Activated CD8-positive, alpha-beta memory T cell treated with anti-CD3 and anti-CD28 coated beads for 4 hours (primary cell): ENCODE measurements at places on chromosomes 13 and 19.

DNA sequence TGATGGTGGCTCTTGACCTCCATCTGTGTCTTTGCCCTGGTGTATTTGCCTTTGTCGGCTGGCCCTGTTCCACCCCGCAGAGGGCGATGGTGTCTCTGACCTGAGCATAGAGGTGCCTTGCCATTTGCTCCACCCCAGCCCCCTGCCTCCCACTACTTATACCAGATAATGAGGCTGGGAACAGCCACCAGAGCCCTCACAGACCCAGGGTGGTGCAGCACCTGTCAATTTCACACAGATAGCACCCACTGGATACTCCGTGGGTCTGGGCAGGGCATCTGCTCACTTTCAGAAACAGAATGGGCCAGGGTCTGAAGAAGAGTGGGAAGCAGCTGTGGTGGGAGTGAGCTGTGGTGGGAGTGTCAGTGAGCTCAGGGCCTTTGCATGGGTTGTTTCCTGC is 4.1 kb downstream of the ZNF536 start:
- DNase-seq = no peak

DNA sequence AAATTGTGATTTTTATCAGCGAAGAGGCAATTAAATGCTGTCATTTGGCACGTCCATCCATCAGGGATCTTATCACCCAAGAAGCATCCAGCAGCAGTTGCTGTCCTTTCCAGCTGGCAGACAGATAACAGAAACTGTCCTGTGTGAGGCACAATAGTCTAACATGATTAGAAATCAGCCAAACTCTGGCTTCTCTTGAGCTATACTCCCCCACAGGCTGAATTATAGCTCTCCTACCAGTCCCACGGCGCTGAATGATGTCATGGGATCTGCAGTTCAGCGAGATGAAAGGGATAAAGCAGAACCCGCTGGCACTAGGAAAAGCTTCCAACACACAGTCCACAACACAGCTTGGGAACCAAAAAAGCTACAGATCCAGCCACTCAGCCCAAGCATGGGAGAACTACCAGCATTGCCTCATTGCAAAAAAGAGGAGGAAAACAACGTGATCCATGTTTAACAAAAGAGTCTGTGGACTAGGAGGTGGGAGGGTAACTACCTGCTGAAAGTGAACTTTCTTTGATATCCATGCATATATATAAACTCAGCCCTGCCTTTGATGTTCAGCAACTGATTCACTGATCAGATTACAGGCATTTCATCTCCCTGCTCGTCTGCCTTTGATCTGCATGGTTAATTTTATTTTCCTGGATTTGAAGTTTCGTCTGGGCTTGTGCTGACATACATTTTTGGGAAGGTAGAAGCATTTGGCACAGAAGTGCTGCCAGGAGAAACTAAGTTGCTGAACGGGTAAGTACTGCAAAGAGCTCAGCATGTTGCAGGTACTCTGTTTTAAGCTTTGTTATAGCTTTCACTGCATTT is at the start of gene TNFRSF19:
Gene TNFRSF19, plus strand, starts transcription at position 314 of the 822 bp plus-strand sequence. CDS start 19,772 bp downstream, outside the sequence.
- no peak for DNase-seq

DNA sequence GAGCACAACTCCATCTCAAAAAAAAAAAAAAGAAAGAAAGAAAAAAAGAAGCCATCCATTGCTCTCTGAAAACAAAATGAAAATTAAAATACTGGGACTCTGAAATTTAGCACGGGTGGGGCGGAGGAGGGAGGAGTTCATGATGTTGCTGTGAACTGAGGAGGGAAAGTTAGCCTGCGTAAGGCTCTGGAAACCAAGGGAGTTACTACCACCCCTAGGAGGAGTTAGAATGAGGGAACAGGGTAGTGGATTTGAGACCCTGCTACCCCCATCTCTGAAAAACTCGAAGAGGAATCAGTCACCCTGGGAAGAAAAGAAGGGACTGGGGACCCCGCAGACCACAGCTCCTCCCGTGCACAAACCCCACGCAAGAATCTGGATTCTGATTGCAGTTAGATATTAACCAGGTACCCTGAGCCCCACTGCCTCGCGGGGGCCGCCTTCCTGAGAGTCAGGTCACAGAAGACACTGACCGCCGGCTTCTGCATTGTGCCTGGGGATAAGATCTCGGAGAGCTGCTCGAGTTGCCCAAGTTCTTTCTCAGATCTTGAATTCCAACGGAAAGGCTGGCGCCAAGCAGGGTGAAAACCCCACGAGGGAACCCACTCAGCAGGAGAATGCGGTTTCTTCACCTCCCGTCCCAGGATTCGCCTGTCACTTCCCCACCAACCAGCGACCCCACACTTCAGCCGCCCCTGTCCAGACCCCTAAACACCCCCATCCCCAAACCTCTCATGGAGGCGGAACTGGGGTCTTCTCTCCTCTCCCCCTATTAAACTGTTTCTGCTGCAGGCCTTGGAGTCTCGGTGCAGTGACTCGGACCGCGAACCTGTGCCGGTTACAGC is 870 bp downstream of the ZNF442 start:
- DNase-seq = no peak

GRCh38 chr13:105641121-105641520 is 894.3 kb downstream of the EFNB2 start:
- DNase-seq = no peak

DNA sequence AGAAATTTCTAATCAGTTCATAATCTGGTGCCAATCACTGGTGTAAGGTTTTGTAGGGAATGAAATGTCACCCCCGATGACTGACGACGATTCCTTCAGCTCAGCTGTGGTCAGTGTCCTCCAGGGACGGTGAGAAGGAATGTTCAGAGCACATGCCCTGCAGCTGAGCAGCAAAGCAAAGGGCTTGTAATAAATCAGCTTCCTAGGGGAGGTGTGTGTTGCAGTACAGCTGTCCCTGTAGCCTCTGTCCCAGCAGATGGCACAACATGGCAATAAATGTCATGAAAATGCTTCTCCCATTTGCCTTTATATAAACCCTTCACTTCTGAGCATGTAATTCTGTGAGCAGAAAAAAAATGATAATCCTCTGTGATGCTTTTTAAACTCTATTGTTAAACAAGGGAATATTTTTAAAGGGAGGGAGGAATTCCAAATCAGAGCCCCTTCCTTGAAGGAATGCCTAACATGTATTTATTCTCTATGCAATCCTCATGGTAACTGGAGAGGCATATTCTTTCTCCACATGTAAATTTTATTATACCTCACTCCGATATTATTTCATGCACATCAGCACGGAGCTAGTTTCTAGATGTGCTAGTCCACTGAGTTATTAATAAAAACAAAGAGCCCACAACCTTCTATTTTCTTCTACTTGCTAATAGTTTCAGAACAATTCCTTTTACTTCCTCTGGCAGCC is 102.5 kb downstream of the FAM216B start:
- DNase-seq = no peak

- DNase-seq = no peak
These were observed 56.4 kb upstream of the STARD13 start for GRCh38 chr13:33341861-33342452.

- DNase-seq = no peak
These were observed 56.4 kb downstream of the ZDHHC20 start for GRCh38 chr13:21402586-21403307.

DNA sequence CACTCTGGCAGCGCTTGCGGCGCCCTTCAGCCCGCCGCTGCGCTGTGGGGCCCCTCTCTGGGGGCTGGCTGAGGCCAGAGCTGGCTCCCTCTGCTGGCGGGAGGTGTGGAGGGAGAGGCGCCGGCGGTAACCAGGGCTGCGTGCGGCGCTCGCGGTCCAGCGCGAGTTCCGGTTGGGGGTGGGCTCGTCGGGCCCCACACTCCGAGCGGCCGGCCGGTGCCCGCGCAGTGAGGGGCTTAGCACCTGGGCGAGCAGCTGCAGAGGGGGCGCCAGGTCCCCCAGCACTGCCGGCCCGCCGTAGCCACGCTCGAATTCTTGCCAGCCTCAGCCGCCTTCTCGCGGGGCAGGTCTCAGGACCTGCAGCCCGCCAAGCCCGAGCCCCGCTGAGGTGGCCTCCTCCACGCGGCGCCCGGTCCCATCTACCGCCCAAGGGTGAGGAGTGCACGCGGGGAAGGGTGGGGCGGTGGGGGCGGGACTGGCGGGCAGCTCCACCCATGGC is 879.0 kb upstream of the SLITRK5 start:
- no peak for DNase-seq

- no peak for DNase-seq
These were observed 58.7 kb upstream of the PABPC3 start for GRCh38 chr13:25037057-25037813.

GRCh38 chr13:111210091-111210490 is 95.0 kb downstream of the ARHGEF7 start:
- no peak for DNase-seq

GRCh38 chr19:45854167-45854778 is 8.7 kb downstream of the SYMPK start:
- no peak for DNase-seq

- DNase-seq = no peak
These were observed 4.9 kb upstream of the ERCC1 start for GRCh38 chr19:45428384-45429231.

DNA sequence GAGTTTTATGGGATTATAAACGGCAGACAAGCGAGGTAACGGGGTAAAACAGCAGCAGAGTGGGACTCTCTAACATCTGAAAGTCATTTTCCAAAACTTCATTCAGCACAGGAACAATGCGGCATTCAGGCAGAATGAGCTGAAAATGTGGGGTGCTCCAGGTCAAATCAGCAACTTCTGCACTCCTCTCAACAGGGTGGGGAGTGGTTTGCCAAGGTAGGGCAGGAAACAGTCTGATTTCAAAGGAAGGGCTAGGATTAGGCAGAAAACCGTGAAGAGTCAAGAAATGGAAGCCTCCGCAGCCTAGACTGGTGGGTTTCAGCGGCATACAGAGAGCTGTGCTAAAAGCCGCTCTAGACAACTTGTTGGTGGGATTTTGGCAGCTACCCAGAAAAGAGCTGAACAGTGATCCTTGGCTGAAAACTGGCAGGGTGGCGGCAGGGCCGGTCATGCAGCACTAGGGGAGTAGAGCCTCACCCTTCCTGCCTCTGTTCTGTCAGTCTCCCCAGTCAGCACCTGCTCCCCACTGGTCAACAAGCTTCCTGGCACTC is 154.2 kb upstream of the KLF12 start:
- no peak for DNase-seq

DNA sequence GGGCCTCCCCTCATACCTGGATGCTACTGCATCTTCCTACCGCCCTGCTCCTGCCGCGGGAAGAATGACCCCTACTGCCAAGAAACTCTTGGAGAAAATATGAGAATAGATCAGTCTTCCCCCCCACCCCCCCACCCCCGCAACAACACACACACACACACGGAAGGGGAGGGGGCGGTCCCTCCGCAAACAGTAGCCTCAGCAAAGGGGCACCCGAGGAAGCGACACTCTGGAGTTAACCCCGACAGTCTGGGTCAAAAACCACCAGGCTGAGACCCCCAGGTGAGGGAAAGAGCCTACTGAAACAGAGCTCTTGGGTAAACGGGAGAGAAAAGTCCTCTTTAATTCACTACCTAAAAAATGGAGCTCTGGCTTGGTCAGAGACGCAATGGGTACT is 1.2 kb downstream of the MED26 start:
- no peak for DNase-seq

GRCh38 chr13:23203516-23203915 is 22.7 kb downstream of the SGCG start:
- DNase-seq = no peak

GRCh38 chr13:63433546-63434150 is 2018.0 kb upstream of the PCDH20 start:
- no peak for DNase-seq

DNA sequence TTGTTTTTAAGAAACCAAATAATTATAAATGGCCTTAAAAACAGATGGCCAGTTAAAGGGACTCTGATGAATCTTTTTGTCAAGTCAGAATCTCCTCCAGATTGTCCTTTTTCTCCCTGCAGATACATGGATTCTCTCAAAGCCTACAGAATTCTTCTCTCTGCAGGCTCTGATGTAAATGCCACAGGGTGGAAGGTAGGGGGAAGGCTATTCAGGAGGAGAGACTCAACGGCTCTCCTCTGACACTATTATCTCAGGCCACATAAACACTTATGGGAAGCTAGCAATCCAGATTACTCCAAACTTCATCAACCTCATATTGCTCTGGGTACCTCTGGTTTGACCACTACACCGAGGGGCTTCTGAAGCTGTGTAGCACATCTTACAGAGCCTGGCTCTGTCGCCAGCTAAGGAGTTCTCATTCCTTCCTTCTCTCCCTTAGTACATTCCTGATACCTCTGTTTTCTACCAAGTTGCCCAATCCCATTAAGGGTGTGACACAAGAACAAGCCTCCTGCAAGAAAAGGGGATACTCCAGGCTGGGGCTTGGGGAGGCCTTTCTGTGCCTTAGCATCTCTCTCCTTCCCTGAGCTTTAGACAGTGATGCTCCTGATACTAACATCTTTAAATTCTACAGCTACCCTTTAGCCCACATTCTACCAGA is 14.9 kb downstream of the LCP1 start:
- DNase-seq = no peak

- DNase-seq = no peak
These were observed 25.3 kb upstream of the OR10H2 start for GRCh38 chr19:15702534-15702930.

DNA sequence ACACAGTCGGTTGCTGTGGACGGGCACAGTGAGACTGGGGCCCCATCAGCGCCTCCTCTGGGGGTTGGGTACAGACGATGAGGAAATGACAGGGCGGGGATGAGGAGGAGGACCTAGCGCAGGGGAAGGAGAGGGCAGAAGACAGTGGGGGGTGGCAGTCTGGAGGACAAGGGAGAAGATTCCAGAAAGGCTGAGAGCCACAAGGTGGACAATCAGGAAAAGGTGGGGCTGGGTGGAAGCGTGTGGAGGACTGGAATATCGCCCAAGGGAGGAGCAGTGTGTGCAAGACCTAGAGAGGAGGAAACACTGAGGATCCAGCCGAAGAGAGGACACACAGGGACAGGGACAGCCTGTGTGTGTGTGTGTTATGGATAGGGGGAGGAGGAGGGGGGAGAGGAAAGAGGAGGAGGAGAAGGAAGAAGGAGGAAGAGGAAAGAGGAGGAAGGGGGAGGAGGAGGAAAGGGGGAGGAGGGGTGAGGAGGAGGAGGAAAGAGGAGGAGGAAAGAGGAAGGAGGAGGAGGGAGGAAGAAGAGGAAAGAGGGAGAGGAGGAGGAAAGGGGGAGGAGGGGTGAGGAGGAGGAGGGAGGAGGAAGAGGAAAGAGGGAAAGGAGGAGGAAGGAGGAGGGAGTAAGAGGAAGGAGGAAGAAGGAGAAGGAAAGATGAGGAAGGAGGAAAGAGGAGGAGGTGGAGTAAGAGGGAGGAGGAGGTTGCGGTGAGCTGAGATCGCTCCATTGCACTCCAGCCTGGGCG is 15.8 kb upstream of the GARIN5A start:
- no peak for DNase-seq

- no peak for DNase-seq
These were observed 14.7 kb downstream of the TMPRSS9 start for GRCh38 chr19:2374808-2375207.

- DNase-seq = no peak
These were observed 531.7 kb upstream of the ARGLU1 start for GRCh38 chr13:107099661-107100060.

- peak; percentile 58 for DNase-seq
These were observed 5.8 kb upstream of the TPM4 start for GRCh38 chr19:16070366-16070990.

DNA sequence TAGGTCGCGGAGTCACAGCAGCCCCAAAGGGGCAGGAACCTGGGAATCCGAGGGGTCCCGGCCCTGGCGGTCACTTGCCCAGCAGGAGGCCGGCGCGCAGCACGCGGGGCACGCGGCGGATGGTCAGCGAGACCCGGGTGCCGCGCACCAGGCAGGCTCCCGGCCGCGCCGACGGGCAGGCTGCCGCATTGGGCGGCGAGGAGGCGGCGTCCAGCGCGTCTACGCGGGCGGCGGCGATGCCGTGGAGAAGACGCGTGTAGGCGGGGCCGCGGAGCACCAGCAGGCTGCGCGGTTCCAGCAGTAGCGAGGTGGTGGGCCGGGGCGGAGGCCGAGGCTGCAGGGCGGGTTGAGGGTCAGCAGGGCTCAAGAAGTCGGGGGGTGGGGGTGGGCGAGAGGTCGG is 607 bp upstream of the SYNE4 start:
- no peak for DNase-seq
